ENCODE measurements at places on chromosomes 2 and 18. TPM values are rescaled to one million over a fixed set of nuclear protein-coding genes. Genes with fewer than 3 reads are reported as not detected.

MPP4 gene
- total RNA-seq, result 26.4 TPM

CREG2 gene
- total RNA-seq, result 7.1 TPM

GRCh38 chr2:11945139-11946126 is 199.0 kb downstream of the LPIN1 start:
- DNase-seq, result peak; percentile 20

- DNase-seq, result no peak
These were observed 209.1 kb upstream of the RBMS1 start for GRCh38 chr2:160702754-160703153.

MGAT4A gene
- 5.6 TPM for total RNA-seq

DQX1 gene
- total RNA-seq, result 0.13 TPM

DNA sequence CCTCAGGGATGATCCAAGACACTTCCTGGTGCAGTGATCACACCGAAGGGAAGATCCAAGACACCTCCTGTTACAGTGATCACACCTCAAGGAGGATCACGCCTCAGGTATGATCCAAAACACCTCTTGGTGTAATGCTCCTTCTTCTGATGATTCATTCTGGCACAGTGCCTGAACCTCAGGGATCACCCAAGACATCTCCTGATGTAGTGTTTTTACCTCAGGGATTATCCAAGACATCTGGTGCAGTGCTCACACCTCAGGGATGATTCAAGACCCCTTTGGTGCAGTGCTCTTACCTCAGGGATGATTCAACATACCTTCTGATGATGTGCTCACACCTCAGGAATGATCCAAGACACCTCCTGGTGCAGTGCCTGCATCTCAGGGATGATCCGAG is 124.4 kb downstream of the ASB1 start:
- DNase-seq, result no peak

GRCh38 chr2:79373358-79374130 is 139.3 kb upstream of the CTNNA2 start:
- DNase-seq, result no peak

- DNase-seq, result no peak
These were observed 122.9 kb upstream of the KLF7 start for GRCh38 chr2:207288628-207289027.

DLX1 gene
- 9.7 TPM for total RNA-seq

PASK gene
- total RNA-seq, result 7.2 TPM

DNA sequence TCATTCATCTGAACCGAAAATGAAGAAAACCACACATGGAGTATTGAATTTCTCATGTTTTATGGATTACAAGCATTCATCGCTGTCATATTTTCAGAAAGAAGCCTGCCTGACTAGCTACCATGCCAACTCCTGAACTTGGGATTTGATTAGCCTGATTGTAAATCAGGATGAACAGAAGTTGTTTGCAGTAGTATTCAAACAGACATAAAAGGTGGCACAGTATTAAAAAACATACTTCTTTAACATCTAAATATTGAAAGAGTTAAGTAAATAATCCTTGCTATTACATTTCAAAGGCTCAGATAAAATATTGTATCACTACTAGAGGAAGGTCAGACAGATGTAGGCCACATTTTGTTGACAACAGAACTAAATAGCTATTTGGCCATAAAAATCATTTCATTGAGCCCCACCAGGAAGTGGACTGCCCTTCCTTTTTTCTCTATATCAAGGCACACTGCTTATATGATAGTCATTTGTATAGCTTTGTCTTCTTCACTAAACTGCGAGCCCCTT is 21.6 kb downstream of the SLC38A11 start:
- DNase-seq, result no peak

GRCh38 chr2:196117214-196117705 is 48.6 kb upstream of the DNAH7 start:
- DNase-seq, result no peak

GRCh38 chr2:150391779-150392178 is 95.7 kb downstream of the RND3 start:
- no peak for DNase-seq

GRCh38 chr2:152418688-152419087 is 83.7 kb downstream of the FMNL2 start:
- DNase-seq, result no peak

UPP2 gene
- total RNA-seq, result not detected

GRCh38 chr18:62769216-62769615 is 53.9 kb downstream of the PHLPP1 start:
- DNase-seq, result no peak

DNA sequence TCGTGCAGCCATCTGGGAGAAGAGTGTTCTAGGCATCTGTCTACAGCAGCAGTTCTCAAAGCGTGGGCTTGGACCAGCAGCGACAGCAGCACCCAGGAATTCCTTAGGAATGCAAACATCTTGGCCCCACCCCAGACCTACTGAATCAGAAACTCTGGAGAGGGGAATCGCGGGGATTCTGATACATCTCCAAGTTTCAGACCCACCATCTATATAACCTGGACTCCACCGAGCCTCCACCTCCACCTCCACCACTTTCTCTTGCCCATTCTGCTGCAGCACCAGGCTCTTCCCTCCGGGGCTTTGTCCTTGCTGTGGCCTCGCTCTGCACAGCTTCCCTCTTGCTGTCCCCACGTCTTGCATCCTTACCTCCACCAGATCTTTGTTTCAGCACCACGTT is 256.4 kb downstream of the BCL2 start:
- DNase-seq, result peak; percentile 19

GRCh38 chr2:166090908-166091307 is 36.9 kb downstream of the SCN1A start:
- DNase-seq, result no peak
